ENCODE measurements at places on chromosomes 3 and 15.

DNA sequence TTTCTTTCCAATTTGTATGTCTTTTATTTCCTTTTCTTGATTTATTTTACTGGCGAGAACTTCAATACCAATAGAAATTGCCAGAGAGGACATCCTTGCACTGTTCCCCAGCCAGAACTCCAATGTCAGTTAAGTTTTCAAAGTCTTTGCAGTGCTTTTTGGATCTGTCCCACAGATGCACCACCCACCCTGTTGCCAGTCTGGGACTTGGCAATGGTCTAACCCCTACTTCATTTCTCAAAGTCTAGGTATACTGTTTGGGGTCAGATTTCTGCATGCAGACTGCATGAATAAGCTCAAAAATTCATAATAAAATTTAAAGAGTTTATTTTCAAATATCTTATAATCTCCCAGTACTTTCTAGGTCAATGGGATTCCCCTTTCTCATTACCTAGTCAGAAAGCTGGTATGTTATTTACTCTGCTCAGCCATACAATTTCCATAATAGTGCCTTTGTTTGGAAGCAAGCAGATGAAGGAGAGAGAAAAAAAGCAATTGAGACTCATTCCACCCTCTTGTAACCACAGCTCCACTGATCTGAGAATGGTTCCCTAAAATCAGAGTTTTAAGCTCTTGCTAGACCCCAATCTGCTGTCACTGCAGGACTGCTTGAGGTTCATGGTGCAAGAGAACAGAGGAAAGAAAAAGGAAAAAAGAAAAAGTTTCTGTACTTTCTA, 125.9 kb upstream of the PLXND1 start:
- no peak for DNase-seq

DNA sequence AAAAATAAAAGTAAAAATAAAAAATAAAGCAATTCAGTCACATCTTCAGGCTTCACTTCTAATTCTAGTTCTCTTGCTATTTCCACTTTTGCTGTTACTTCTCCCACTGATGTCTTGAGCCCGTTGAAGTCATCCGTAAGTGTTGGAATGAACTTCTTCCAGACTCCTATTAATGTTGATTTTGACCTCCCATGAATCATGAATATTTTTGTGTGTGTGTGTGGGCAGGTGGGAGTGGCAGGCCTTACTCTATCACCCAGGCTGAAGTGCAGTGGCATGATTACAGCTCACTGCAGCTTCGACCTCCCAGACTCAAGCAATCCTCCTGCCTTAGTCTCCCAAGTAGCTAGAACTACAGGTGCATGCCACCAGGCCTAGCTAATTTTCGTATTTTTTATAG, 10.7 kb downstream of the USP4 start:
- DNase-seq = no peak

DNA sequence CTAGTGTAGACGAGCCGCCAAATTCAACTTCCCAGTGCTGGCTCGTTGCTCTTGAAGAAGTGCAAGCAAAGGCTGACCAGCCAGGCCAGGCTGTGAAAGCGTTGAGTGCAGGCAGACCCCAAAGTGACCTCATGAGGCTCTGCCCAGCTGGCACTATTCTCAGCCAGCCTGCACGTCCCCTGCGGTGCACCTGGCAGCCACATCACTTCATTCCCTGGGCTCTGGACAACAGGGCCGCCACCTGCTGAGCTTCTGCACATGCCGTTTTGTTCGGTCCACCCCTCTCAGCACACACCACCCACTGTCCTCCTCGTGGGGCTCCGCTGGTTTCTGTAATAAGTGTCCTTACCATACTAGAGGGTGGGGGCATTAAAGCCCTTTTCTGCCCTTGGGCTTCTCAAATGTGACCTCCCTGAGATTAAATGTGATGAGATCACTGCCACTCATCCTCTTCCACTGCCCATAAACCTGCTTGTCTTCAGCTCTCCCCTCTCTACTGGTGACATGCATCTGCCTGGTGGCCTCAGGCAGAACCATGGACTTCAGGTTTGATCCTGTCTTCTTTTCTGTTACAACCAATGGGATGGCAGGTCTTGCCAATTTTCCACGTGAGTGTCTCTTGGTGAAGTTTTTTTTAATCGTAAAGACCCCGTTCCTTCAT, 6.1 kb downstream of the RASGRF1 start:
- DNase-seq = no peak

DNA sequence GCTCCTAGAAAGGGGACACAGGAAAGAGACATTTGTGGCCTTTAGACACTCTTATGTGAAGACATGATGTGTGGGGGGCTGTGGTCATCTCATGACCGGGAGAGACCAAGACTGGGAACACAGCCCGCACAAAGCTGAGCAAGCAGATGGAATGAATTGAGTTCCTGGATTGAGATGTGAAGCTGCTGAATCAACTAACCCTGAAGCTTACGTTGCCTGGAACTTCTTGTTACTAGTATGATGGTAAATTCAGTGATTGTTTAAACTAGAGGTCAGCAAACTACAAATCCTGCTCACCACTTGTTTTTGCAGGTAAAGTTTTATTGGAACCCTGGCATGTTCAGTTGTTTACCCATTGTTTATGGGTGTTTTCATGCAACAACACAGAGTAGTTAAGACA, 83.4 kb upstream of the BHLHE40 start:
- DNase-seq = no peak

DNA sequence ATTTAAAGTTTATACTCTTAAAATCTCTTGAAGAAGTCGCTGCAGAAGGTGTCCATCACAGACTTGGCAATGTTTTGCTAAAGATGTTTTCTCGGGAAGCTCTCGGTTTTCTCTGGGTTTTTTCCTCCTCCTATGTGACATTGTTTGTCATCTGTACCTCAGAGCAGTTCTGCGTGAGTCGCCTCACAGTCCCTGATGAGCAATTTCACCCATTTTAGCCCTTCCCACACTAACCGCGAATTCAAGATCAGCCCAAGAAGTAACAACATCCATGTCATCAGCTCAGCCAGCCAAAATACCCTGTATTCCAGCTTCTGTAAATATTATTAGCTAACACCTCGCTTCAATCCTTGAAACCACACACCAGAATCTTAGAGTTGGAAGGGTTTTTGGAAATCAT, 224.3 kb upstream of the SETMAR start:
- no peak for DNase-seq

DNA sequence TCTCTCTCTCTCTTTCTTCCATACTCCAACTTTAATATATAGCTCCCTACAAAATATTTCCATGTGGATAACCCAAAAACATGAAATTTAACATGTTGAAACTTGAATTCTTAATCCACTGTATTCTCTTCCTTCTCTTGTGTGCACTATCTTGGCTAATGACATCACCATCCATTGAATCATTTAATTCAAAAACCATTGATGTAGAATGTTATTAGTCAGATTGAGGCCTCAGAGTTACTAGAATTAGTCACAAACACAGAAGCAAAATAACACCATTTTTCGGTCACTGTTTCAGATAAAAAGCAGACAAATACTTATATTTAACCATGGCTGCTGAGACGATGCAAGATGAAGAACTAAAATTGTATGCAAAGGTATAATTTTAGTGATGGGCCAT, 256.9 kb upstream of the LRRC3B start:
- no peak for DNase-seq

DNA sequence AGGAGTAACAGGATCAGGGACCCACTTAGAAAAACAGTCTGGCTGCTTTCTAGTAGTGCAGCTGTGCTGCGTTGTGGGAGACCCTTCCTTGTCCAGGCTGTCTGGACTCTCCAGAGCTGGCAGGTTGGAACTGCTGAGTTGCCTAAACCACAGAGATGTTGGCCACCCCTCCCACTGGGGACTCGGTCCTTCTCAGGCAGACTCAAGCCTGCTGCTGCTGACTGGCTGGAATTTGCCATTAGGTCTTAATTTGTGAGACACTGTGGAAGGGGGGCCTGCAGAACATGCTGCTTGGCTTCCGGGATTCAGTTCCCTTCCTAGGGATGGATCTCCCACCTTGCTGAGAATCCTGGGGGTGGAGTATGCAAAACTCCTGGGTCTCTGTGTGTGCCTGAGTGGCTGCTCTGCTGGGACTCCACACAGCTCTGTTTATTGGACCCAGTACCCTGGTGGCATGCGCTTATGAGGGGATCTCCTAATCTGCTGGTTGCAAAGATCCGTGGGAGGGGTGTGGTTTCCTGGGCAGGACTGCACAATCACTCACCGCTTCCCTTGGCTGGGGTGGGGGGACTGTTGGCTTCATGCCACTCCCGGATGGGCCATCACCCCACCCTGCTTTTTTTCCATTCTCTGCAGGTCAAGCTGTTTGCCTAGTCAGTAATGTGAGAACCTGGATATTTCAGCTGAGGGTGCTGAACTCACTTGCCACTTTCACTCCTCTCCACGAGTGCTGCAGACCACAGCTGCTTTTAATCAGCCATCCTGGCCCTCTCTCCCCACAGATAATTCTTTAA, 150.5 kb downstream of the CFAP20DC start:
- peak; percentile 24 for DNase-seq

GRCh38 chr3:183907911-183908331, 23.2 kb upstream of the PARL start:
- DNase-seq = no peak

- DNase-seq = no peak
Observed at GRCh38 chr3:38130631-38131065, 6.3 kb downstream of the ACAA1 start.

- no peak for DNase-seq
Observed at GRCh38 chr3:188051801-188052168, 102.2 kb upstream of the LPP start.

DNA sequence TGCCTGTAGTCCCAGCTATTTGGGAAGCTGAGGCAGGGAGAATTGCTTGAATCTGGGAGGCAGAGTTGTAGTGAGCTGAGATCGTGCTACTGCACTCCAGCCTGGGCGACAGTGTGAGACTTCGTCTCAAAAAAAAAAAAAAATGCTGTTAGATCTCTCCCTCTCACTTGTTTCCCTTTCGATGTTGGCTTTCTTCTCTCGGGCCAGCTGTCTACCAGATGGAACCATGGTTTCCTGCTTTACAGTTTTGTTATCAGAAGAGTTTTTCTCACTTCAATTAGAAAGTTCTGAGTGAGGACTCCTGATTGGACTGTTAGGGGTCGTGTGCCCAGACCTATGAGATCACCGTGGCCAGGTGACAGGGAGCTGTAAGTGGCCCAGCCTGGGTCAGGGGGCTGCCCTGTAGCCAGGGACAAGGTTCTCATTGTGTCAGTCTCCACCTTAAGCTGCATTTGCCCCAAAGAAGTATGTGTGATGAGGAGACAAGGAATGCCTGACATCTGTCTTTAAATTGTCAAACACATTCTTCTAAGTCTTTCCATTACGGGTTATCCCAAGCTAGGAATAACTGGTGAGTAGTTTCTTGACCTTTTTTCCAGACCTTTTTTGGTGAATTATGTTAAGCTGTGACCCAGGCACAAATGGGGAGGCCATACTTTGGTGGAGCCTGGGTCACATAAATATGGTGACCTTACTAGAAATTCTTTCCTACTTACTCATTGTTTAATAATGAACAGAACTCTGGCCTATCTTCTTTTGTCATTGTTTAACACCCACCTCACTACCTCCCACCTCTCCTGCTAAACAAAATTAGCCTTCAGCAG, 25.2 kb downstream of the SNAPC5 start:
- DNase-seq = peak; percentile 81

DNA sequence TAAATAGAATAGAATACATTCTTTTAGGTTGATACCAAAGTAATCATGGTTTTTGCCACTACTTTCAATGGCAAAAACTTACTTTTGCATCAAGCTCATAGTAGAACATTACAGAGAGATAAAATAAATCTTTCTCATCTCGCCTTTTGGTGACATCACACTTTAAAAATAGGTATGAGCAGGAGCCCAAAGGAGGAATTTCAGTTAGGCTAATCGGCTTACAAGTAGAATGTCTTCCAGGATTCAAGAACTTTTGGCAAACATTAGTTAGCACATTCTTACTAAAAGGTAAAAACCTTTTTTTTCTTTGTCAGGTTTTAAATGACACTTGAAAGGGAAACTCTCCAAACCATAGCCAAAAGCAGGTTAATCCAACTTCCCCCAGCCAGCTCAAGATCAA, 59.7 kb upstream of the CMSS1 start:
- no peak for DNase-seq

GRCh38 chr15:32675466-32675865, 34.0 kb downstream of the SCG5 start:
- no peak for DNase-seq

DNA sequence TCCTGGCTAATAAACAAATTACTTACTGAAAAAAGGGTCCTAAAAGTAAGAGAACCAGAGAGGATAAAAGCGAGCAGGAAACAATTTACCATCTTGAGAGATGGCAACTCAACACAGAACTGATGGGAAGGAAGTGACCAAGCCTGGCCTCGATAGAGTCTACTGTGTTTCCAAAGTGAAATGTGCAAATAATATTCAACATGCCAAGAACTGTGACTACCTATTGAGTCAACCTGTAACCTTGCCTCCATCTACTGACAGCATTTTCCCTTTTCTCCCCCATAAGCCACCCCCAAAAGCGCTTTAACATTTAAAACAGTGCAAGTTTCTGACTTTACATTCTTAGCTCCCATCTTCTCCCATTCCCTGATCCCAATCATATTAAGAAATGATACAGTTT, 75.4 kb upstream of the PSMD6 start:
- DNase-seq = no peak

- no peak for DNase-seq
Observed at GRCh38 chr3:5690490-5690889, 503.0 kb downstream of the EDEM1 start.

- DNase-seq = no peak
Observed at GRCh38 chr15:79957741-79958140, 13.3 kb downstream of the BCL2A1 start.

GRCh38 chr3:119457246-119457645, 6.2 kb downstream of the TMEM39A start:
- DNase-seq = no peak

- no peak for DNase-seq
Observed at GRCh38 chr15:69720536-69720935, 267.9 kb downstream of the RPLP1 start.

DNA sequence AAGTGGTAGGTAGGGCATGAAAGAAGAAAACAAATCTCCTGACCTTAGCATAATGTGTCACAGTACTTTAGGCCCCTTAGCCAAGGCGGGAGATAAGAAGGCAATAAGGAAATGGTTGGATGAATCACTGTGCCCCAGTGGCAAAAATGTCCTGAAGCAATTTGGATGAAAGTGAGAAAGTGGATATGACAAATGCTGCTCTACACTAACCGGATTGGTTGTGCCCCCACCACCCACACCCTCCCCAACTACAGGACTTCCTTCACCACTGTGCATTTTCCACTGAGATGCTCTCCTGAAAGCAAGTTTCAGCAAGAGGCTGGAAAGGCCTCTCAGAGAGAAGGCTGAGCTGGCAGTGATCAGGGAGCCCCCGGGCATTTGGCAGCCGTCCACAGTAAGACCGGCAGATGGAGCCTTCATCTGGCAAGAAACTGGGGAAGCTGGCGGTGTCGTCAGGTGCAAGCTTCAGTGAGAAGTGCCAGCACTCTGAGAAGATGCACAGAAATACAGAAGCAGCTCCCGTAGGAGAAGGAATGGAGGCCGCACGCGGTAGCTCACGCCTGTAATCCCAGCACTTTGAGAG, 63.8 kb downstream of the ATP1B3 start:
- DNase-seq = no peak

GRCh38 chr3:150409512-150410310, 1.6 kb downstream of the TSC22D2 start:
- DNase-seq = peak; percentile 71
